ENCODE measurements at places on chromosomes 3 and 15. TPM values are rescaled to one million over a fixed set of nuclear protein-coding genes. Genes with fewer than 3 reads are reported as not detected.

DNA sequence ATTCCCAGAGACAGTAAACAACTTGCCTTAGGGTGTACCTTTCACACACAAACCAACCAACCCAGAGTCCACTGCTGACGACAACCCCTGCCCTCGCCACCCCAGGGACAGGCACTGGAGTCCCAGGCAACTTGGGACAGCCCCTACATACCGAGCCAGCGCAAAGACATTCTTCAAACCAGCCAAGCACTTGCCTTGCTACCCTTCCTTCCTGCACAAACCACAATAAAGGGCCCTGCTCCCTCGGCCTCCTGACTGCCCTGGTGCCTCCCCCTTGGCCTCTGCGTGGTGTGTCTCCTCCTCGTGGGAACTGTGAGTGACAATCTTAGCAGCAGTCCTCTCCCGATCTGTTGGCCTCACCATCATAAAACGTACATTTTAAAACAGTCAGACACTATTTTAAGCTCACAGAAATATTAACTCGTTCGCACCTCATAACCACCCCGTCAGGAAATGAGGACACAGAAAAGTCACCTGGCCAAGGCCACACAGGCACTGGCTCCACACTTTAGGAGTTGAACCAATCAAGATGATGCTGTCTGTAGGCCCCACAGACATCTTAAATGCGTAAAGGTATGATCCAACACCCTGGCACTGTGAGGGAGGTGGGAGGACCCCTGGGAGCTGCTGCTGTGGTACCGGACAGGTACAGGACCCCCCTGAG, 113.8 kb downstream of the ADCY5 start:
- no peak for DNase-seq

- DNase-seq: no peak
Observed at GRCh38 chr3:23035927-23036640, 167.0 kb upstream of the UBE2E2 start.

GRCh38 chr3:36823806-36824205, 59.5 kb upstream of the DCLK3 start:
- no peak for DNase-seq

DNA sequence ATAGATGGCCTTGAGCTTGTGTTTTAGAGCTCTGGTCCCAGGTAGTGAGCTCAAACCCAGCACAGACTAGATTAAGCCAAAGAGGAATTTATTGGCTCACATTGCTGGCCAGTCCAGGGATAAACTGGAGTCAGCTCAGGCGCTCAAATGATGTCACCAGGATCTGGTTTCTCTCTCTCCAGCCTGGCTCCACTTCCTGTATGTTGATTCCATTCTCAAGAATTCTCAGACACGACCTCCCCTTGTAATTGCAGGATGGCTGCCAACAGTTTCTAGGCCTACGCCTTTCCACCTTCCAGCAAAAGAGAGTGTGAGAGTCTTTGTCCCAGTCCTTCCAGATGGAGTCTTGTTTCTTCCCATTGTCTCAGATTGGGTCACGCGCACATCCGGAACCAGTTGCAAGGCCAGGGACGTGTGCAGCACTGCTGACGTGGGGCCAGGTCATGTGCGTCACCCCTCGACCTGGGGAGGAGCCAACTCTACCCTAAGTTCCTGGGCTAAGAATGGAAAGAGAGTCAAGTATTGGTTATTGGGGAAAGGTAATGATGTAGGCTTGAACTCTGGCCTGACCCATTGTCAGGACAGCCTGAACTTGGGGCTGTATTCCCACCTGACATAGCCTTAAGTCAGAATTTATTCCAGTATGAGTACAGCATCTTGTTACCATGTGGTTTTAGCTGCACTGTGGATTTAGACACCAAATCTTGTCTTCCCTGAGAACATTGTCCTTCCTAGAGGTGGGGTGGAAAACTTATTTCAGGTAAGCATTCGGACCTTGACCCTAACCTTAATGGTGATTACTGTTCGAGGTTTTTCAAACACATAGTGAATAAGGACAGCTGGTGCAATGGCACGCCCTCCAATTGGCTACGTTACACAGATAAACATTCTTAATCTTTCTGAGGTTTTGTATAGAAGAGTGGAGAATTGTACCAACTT, 31.6 kb downstream of the CACNA1D start:
- DNase-seq: no peak

GRCh38 chr15:63783441-63783840, 50.3 kb downstream of the HERC1 start:
- DNase-seq: no peak

GRCh38 chr3:52440249-52440551, 4.7 kb downstream of the SEMA3G start:
- no peak for DNase-seq

DNA sequence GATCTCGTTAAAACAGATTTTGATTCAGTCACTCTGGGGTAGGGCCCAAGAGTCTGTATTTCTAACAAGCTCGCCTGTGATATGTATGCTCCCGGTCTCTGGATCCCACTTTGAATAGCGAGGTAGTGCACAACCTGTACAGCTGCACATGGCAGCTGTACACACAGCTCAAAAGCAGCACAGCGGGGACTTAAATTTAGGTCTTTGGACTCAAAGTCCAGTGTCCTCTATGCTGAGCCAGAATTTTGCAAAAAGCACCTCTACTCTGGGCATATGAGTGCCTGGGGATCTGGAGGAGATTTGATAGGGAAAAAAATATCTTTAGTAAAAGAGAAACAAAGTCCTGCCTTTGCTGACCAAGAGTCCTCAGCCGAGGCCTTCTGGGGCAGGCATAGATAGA, 83.1 kb downstream of the HMG20A start:
- DNase-seq: no peak

DNA sequence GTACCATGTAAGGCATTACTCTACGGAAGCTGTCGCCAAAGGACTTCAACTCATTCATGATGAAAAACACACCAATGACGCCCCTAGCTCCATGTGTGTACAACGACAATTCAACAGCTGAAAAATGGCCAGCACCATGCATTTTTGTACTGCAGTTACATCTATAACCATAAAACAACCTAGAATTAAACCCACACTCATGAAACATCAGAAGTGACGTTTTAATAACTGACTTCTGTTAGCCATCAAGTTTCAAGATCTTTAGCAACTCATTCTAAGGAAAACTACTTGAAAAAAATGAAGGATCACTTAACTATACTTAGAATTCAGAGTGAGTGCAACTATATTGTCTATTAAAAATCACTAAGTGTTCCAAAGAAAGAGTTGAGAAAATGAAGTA, 84.9 kb downstream of the RFTN1 start:
- no peak for DNase-seq

DNA sequence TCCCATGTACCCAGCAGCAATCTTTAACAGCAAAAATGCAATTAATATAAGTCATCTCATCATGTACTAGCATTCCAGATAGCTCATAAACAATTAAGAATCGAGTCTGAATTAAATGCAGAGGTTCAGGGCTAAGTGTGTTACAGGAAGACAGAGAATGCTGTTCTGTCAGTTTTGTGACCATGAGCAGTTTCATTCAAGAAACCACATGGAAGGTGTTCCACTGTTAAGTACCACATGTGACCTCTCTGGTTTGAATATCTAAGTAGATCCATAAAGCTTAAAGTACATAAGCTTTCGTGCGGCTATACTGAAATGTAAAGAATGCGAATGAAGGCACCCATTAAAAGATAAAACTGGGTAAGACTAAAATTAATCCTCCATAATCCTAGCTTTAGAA, 272.3 kb downstream of the IL5RA start:
- no peak for DNase-seq

DNA sequence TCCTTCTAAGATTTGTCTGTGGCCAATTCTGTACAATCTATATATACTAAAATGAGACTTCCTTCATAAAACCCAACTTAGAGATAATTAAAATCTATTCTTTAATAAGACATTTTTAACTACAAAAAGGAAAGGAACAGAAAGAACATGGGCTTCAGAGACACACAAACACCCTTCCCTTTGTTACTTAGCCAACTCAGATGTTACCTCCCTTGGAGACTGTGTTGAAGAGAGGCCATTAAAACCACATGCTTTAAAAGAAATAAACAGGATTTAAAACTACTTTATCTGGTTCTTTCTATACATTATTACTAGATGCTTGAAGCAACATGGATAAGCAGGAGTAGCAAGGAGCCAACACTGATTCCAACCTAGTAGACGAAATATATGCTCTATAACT, 42.0 kb downstream of the LRRFIP2 start:
- DNase-seq: no peak

DNA sequence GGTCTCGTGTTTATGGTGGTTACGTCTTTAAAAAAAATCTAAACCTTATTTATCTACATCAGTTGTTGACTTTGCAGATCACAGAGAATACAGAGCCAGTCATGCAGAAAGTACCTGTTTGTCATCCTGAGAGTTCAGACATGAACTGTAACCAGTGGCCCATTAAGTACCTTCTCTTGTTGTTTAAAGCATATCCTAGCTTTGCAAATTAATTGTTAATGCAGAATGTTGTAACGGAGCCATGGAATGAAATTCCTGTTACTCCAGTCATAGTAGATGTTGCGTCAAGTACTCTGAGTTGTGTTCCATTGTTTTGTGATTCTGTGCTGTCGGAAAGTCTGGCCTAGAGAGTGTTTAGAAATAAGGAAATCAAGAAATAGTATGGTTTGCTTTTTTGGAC, 205.2 kb downstream of the RBMS3 start:
- no peak for DNase-seq

- peak; percentile 54 for DNase-seq
Observed at GRCh38 chr15:45456212-45457106, 66.1 kb downstream of the SLC30A4 start.

GRCh38 chr3:178421069-178421468, 115.2 kb upstream of the KCNMB2 start:
- DNase-seq: no peak

DNA sequence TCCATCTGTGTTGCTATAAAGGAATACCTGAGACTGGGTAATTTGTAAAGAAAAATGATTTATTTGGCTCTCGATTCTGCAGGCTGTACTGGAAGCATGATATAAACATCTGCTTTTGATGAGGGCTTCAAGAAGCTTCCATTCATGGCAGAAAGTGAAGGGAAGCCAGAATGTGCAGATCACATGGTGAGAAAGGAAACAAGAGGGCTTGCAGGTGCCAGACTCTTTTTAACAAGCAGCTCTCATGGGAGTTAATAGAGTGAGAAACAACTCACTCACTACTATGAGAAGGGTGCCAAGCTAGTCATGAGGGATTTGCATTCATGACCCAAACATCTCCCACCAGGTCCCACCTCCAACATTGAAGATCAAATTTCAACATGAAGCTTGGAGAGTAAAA, 247.2 kb downstream of the ZIC4 start:
- DNase-seq: no peak

GRCh38 chr3:69164296-69164695, 41.9 kb upstream of the LMOD3 start:
- no peak for DNase-seq

DNA sequence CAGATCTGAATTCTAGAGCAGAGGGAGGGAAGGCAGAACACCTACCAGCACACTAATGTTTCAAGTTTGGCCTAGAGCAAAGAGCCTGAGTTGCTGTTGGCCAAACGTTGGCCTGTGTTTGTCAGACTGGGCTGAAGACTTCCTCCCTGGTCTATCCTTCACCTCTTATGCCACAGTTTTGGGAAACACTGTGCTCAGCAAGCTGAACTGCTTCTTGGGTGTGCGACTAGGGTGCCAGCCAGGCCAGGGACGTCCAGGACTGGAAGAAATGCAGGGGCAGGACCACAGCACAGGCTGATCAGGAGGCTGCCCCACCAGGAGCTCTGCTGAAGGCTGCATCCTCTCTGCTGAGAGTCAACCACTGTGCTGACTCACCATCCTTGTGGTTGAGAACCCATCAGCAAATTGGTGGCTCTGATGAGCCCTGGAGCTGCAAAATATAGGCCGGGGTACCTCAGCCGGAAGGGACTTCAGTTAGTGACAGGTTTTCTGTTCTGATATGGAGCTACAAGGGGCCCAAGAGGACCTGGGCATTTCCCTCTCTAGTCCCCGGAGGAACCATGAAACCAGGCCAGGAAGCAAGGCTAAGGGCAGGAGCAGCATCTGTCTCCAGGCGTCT, 131.6 kb upstream of the RASGRP1 start:
- no peak for DNase-seq

- no peak for DNase-seq
Observed at GRCh38 chr15:66849393-66849745, 147.3 kb downstream of the SMAD6 start.

DNA sequence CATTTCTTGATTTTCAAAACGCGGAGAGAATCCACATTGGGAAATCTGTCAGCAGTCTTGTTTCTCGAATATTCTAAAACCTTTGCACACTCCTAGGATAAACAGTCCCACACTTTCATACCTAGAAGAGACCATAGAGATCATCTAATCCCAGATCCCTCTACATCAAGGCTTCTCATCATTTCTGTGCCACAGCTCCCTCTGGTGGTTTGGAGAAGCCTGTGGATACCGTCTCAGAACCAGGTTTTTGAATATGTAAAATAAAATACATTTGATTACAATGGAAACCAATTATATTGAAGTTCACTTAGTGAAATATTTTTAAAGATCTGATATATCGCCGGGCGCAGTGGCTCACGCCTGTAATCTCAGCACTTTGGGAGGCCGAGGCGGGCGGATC, 211.9 kb upstream of the GOLGA6L4 start:
- no peak for DNase-seq

- DNase-seq: no peak
Observed at GRCh38 chr3:106380232-106380631, 511.4 kb upstream of the CBLB start.

- DNase-seq: no peak
Observed at GRCh38 chr15:55659481-55659880, 71.3 kb upstream of the PYGO1 start.

DNA sequence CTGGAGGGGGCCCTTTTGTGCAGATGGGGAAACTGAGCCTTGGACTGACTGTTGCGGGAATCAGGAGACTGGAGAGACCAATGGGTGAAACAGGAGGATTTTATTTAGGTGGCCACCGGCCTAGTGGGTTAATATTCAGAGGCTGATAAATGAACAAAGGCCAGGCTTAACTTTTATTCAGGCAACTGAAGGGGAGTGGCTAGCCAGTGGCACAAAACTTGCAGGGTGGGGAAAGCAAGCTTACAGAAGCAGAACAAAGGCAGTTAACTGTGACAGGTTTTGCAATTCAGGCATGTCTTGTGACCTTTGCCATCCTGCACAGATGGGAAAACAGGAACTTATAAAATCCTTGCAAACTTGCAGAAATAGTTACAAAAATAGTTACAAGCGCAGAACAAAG, 24.9 kb upstream of the ACAD9 start:
- DNase-seq: no peak

The TMEM212 gene
- 1.1 TPM for total RNA-seq

The CFAP100 gene
- total RNA-seq: 1.7 TPM

The GRAMD1C gene
- 28.5 TPM for total RNA-seq

The CD200 gene
- 72.0 TPM for total RNA-seq

The CAND2 gene
- total RNA-seq: 34.0 TPM

The C3orf70 gene
- 25.9 TPM for total RNA-seq

The SLC38A3 gene
- total RNA-seq: 26.3 TPM

The ESYT3 gene
- total RNA-seq: 29.7 TPM
